HCT116 (cell line): ENCODE measurements at places on chromosomes 1 and 21. TPM values are rescaled to one million over a fixed set of nuclear protein-coding genes. Genes with fewer than 3 reads are reported as not detected.

DNA sequence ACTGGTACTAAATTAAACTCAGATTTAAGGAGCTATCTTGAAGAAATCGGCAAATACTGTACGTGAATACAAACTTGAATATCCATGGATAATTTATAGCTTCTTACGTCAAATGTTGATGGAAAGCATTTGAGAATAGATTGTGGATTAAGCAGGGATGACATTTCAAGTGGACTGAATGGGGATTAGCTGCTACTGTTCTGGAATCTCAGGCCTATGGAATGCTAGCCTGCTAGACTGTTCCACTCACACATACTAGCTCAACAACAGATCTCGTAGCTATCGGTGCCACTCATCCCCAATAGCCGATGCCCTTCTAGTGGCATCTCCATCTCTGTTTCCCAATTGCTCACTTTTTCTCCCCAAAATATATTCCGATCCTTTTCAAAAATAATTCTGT is 62.0 kb upstream of the USP25 start:
- H3K36me3 ChIP-seq = no peaks in the 10 kb centered on the region
- H3K27me3 ChIP-seq = no peaks in the 10 kb centered on the region
- no peak for DNase-seq
- no peak overlapping the region for H3K27ac ChIP-seq
- H3K4me1 ChIP-seq = no peaks in the 10 kb centered on the region

GRCh38 chr1:212582808-212583615 is 25.5 kb upstream of the ATF3 start:
- H3K27me3 ChIP-seq = no peaks in the 10 kb centered on the region
- no peaks in the 10 kb centered on the region for H3K36me3 ChIP-seq
- H3K4me1 ChIP-seq = peaks cover 6% of the 10 kb centered on the region; the same call in 1 of the 2 replicates
- no peak overlapping the region for H3K4me3 ChIP-seq

DNA sequence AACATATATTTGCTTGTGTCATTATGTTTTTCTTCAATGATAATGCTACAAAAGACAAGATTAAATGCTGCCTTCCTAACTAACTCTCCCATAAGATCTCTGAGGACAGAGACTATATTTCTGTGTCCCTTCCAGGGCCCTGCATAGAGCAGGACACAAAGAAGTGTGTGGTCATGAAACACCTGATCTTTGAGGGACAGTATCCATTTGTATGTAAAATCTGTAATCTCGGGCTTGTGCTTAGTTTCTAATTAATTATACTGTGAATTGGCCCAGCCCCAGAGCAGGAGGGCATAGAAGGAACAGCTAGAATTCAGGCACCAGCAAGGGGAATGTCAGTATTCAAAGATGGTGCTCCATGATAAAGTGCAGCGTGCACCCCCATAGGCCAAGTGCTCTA is 374.9 kb downstream of the HHAT start:
- DNase-seq = no peak
- H3K36me3 ChIP-seq = no peaks in the 10 kb centered on the region
- H3K27ac ChIP-seq = no peak overlapping the region
- no peak overlapping the region for H3K4me3 ChIP-seq

- no peaks in the 10 kb centered on the region for H3K27me3 ChIP-seq
- H3K4me3 ChIP-seq = no peak overlapping the region
- peaks cover 3% of the 10 kb centered on the region; the same call in 1 of the 2 replicates for H3K4me1 ChIP-seq
- peaks cover 3% of the 10 kb centered on the region; the same call in 1 of the 2 replicates for H3K36me3 ChIP-seq
- no peak for DNase-seq
Observed at GRCh38 chr1:1841575-1841995, 49.3 kb downstream of the GNB1 start.

DNA sequence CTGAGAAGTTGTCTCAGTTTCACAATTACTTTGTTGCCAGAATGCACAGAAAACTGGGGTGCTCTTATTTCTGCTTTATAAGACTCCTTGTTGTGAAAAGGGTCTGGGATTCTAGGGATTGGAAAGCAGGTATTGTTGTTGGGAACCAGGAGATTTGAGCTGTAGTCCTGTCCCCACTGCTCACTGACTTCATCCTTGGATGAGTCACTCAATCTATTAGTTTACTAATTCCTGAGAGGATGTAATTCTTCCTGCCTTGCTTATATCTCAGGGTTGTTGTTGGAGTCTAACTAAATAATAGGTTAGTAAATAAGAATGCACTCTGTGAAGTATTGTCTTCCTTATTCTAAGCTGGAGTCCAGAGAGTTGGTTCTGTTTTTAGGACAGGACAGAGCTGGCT is 172.5 kb upstream of the GALNT2 start:
- no peaks in the 10 kb centered on the region for H3K36me3 ChIP-seq
- peaks cover 9% of the 10 kb centered on the region; the same call in 1 of the 2 replicates for H3K27me3 ChIP-seq
- DNase-seq = no peak

DNA sequence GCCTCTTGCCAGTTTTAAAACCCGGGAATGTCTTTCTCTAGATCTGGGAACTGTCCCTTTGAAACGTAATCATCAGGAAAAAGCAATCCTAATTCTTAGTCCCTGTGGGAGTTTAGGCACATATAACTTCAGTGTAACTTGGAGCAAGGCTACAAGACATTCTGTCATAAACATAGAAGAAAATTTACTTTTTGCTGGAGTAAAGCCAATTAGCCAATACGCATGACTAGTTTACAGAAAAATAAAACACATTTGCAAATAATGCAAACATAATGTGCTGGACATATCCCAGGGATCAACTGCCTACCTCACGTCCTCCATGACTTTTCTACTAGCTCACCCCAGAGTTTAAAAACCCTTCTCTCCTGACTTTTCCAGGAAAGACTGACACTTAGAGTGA is 970.6 kb downstream of the MRPL39 start:
- H3K36me3 ChIP-seq = no peaks in the 10 kb centered on the region
- H3K27me3 ChIP-seq = no peaks in the 10 kb centered on the region
- H3K4me3 ChIP-seq = no peak overlapping the region
- no peak for DNase-seq

- H3K27ac ChIP-seq = no peak overlapping the region
- H3K36me3 ChIP-seq = no peaks in the 10 kb centered on the region
- no peaks in the 10 kb centered on the region for H3K4me1 ChIP-seq
Observed at GRCh38 chr21:24200052-24200451, 1407.2 kb downstream of the MRPL39 start.

DNA sequence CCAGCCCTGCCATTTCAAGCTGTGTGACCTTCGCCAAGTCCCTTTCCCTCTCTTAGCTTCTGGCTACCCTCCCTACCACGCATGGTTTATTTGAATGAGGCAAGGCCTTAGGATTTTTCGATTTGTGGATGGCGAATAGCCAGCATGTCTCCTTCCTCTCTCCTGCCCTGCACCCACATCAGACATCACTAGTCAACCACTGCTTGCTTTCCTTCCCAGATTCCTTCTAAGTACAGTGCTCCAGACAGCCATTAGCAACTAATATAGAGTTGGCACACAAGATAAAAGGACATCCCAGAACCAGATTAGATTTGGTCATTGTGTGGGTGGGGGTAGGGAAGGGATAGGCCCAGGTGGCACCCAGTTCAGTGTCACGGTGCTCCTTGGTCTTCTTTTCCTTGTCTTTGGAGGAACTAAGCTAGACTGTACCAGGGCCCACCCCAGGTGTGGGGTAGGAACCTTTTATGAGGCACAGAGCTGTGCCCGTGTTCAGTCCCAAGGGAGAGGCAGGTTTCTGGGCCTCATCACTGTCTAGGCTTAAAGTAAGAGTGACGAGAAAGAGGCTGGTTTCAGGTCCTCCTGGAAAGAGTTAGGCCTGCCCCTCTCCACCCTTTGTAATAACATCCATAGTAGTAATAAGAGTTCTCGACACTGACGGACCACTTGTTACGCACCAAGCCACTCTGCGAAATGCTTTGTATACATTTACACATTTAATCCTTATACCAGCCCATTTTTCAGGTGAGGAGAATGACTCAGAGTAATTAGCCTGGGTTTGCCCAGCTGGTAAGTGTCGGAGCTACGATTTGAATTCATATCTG is 8.6 kb downstream of the ALPL start:
- DNase-seq = no peak
- H3K27me3 ChIP-seq = no peaks in the 10 kb centered on the region
- H3K4me1 ChIP-seq = peaks cover 10% of the 10 kb centered on the region; the same call in 1 of the 2 replicates

- H3K4me1 ChIP-seq = no peaks in the 10 kb centered on the region
- no peak overlapping the region for H3K27ac ChIP-seq
- no peak for DNase-seq
- no peak overlapping the region for H3K4me3 ChIP-seq
- H3K27me3 ChIP-seq = no peaks in the 10 kb centered on the region
- H3K36me3 ChIP-seq = no peaks in the 10 kb centered on the region
Observed at GRCh38 chr1:160371346-160371631, 4.4 kb downstream of the NHLH1 start.

- H3K27ac ChIP-seq = peak overlapping the region; percentile 92; the same call in 1 of the 2 replicates
- H3K36me3 ChIP-seq = peaks cover 4% of the 10 kb centered on the region; the same call in 1 of the 2 replicates
- H3K4me3 ChIP-seq = no peak overlapping the region
- DNase-seq = peak; percentile 85
Observed at GRCh38 chr1:205751036-205751651, 1.2 kb upstream of the NUCKS1 start.

DNA sequence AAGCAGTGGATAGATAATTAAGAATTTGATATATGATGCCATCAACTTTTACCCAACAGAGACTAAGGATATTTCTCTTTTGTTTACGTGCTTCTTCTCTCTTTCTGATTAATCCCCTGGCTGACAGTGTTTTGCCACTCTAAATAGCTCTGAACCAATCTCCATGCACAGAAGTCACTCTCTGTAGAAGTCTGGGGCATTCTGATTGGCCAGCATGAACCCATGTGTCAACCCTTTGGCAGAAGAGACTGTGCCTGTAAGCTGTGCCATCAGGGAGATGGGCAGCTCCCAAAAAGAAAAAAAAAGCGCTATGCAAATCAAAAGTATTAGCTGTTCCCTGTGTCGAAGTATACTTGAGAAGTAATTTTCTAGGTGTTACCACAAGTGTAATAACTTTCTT is 34.1 kb upstream of the NRIP1 start:
- no peaks in the 10 kb centered on the region for H3K4me1 ChIP-seq
- no peak overlapping the region for H3K27ac ChIP-seq
- H3K4me3 ChIP-seq = no peak overlapping the region
- H3K36me3 ChIP-seq = no peaks in the 10 kb centered on the region

GRCh38 chr1:202237052-202237451 is 43.5 kb downstream of the LGR6 start:
- H3K27ac ChIP-seq = no peak overlapping the region
- no peak overlapping the region for H3K4me3 ChIP-seq

- H3K4me1 ChIP-seq = no peaks in the 10 kb centered on the region
- no peaks in the 10 kb centered on the region for H3K27me3 ChIP-seq
- no peak for DNase-seq
- H3K4me3 ChIP-seq = no peak overlapping the region
Observed at GRCh38 chr21:44739316-44739715, 27.9 kb upstream of the TSPEAR start.

DNA sequence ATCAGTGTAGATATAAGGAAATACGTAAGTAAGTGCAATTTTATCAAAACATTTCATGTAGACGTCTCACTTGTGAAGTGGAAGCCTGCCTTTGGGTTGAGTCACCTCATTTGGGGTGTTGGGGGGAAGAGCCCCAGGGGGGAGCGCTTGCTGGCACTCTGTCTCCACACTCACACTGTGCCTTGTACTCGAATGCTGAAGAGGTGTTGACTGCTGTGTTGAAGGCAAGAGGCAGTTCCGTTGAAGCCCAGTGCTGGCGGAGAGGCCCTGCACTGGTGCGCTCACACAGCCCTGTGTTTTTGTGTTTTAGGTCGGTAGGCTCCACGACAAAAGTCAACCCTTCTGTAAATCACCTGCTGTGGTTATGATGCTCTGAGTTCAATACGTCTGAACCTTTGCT is 131.9 kb upstream of the COL6A1 start:
- peaks cover 42% of the 10 kb centered on the region for H3K27me3 ChIP-seq
- no peaks in the 10 kb centered on the region for H3K4me1 ChIP-seq
- no peak overlapping the region for H3K27ac ChIP-seq
- no peak for DNase-seq
- H3K36me3 ChIP-seq = no peaks in the 10 kb centered on the region

- no peaks in the 10 kb centered on the region for H3K27me3 ChIP-seq
- DNase-seq = no peak
- no peak overlapping the region for H3K4me3 ChIP-seq
- H3K27ac ChIP-seq = no peak overlapping the region
- H3K36me3 ChIP-seq = no peaks in the 10 kb centered on the region
- no peaks in the 10 kb centered on the region for H3K4me1 ChIP-seq
Observed at GRCh38 chr1:226574591-226575435, 26.2 kb downstream of the STUM start.

GRCh38 chr1:214475746-214476145 is 75.7 kb downstream of the PTPN14 start:
- H3K36me3 ChIP-seq = no peaks in the 10 kb centered on the region
- peak overlapping the region; percentile 88 for H3K27ac ChIP-seq
- peaks cover 58% of the 10 kb centered on the region for H3K4me1 ChIP-seq

DNA sequence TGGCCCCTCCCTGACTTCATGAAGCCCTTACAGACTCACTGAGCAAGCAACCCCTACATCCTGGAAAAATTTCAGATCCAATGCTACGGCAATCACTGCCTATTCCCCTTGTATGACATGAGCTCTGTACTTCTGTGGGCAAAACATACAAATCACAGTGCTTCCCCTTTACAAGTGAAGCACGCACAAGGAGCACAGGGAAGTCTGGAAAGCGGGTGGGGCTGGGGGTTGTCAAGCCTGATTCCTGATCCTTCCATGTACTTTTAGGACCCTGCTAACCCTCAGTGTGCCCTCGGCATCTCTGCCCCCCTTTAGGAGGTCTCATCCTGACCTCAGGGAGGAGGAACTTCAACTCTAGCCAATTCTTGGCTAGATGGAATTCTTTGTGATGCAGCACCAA is 405.7 kb upstream of the POU3F1 start:
- no peak overlapping the region for H3K27ac ChIP-seq
- H3K4me1 ChIP-seq = peaks cover 6% of the 10 kb centered on the region
- no peak overlapping the region for H3K4me3 ChIP-seq
- H3K36me3 ChIP-seq = no peaks in the 10 kb centered on the region
- H3K27me3 ChIP-seq = peaks cover 28% of the 10 kb centered on the region

- H3K27me3 ChIP-seq = peaks cover 57% of the 10 kb centered on the region
- H3K4me1 ChIP-seq = no peaks in the 10 kb centered on the region
- no peak overlapping the region for H3K4me3 ChIP-seq
- no peak overlapping the region for H3K27ac ChIP-seq
- no peaks in the 10 kb centered on the region for H3K36me3 ChIP-seq
Observed at GRCh38 chr1:110696818-110697217, 22.1 kb upstream of the KCNA3 start.

GRCh38 chr1:101239095-101240040 is 2.5 kb downstream of the S1PR1 start:
- no peak overlapping the region for H3K27ac ChIP-seq
- H3K4me1 ChIP-seq = peaks cover 4% of the 10 kb centered on the region; the same call in 1 of the 2 replicates
- H3K36me3 ChIP-seq = no peaks in the 10 kb centered on the region
- H3K4me3 ChIP-seq = no peak overlapping the region
- H3K27me3 ChIP-seq = no peaks in the 10 kb centered on the region

The NBL1 gene
- total RNA-seq = 75.4 TPM

The TOR1AIP1 gene
- total RNA-seq = 30.5 TPM

The LCE3D gene
- total RNA-seq = not detected

The HJV gene
- total RNA-seq = not detected

The SLAMF9 gene
- total RNA-seq = not detected

The DIRAS3 gene
- 1.9 TPM for total RNA-seq

The PTGS2 gene
- 0.91 TPM for total RNA-seq

The SPRR5 gene
- total RNA-seq = not detected

The CHRM3 gene
- total RNA-seq = 0.15 TPM

The FCN3 gene
- 1.2 TPM for total RNA-seq

The SIK1 gene
- 14.7 TPM for total RNA-seq

The CFHR2 gene
- total RNA-seq = not detected

The ZNF326 gene
- total RNA-seq = 19.3 TPM

The C1orf185 gene
- total RNA-seq = not detected
